ENCODE measurements at places on chromosomes 16 and 17.

DNA sequence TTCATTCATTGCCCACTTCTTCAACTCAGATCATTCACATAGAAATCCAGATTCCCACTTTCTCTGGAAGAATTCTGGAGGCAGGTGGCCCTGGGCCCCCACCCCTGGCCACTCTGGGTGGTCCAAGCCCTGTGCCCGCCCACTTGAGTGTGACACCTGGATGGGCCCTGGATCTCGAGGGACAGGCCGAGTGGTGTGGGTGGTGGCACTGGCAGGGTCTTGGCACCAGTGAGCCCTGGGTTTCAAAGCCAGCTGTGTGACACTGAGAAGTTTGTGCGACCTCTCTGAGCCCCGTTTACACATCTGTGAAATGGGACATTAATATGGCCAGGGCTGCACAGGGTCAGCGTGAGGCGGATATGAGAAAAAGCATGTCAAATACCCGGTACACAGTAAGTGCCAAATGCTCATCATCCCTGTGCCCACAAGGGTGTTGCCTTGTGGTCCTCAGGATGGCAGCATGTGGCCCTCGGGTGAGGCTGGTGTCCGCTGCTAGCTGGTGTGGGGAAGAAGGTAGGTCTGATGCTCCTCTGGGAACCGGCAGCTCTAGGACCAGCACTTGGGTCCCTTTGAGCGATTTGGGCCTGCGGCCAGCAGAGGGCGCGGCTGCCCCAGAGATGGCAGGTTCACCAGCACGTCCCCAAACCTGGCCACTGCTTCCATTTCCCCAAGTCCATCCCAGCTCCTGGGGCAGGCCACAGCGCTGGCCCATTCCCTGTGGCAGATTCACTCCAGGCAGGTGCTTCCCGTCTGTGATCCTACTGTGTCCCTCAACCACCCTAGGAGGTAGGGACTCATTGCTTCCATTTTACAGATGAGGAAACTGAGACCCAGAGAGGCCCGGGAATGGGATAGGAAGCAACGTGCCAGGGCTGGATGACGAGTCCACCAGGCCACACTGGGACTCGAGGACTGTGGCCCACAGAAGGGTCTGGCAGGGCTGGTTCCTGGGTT lies 3.6 kb downstream of the OSGIN1 start:
- peak; percentile 83 for DNase-seq

DNA sequence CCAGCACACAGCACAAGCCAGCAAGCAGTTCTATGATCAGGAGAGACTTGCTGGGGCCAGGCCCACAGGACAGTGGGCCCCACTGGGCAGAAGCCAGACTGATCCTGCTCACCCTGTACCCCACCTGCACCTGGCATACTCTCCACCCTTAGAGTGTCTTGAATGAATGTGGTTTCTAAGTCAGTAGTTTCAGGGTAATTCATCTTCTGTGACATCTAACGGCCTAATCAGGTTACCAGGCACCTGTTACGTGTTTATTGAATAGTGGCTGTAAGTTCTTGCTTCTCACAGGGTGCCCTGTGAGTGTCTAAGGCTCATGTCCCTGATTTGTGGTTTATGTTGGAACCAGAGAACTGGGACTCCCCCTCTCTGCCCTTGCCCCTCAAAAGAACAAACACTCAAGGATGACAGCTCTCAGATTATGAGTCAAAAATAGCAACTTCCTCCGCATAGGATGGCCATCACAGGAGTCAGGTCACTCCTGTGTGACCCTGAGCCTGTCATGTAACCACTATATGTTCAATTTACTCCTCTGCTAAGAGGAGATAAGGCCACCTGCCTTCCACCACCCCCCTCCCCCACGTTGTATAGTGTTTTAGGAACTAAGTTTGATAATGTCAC lies 7.0 kb upstream of the OR2C1 start:
- no peak for DNase-seq

DNA sequence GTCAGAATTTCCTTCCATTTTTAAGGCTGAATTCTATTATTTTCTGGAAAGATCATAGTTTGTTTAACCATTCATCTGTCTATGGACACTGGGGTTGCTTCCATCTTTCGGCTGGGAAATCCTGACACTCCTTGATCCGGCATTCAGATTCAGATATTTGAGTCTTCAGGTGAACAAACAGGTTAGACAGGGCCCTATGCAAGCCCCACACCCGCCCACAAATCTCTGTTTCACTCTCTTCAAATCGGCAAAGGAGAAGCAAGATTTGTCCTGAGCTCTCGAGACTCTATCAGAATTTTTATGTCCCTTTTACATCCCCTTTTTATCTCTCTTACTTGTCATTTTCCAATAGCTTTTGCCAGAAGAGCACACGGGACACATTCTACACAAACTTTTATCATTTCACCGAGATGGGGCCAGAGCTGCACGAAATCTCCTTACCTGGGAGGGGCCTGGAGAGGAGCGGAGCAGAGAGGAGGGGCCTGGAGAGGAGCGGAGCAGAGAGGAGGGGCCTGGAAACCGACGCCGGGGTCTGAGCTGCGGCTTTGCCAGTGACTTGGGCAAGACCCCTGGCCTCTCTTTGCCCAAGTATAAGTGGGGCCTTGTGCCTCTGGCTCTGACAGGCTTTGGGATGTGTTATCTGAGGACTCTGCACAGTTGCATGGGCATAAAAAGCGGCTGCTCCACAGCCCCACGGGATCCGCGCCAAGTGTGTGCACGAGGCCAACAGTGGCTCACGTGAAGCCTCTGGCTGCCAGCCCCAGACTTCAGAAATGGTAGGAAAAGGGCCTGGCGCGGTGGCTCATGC lies 54.3 kb upstream of the RBFOX3 start:
- DNase-seq, result no peak

DNA sequence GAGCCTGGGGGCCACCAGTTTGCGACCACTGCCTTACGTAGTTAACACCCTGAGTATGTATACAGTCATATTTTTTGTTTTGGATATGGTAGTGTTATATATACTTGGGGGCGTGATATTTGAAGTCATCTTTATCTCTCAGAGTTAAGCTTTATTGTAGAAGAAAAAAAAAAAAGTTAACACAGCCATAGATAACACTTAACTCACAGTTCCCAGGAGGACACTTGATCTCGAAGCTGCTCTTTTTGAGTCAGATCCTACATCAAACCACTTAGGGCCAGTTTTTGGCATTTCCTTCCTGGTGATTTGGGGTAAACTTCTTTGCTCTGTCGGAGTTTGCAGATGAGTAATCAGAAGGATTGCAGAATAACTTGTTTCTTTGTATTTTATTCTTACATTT lies 5.8 kb downstream of the ITPRIPL2 start:
- peak; percentile 79 for DNase-seq

- no peak for DNase-seq
Measured at GRCh38 chr17:70232466-70232865, 63.1 kb downstream of the KCNJ2 start.

GRCh38 chr17:56499799-56500388 lies 93.6 kb upstream of the NOG start:
- DNase-seq, result peak; percentile 27

- no peak for DNase-seq
Measured at GRCh38 chr17:48308581-48308980, 121.4 kb downstream of the SKAP1 start.

DNA sequence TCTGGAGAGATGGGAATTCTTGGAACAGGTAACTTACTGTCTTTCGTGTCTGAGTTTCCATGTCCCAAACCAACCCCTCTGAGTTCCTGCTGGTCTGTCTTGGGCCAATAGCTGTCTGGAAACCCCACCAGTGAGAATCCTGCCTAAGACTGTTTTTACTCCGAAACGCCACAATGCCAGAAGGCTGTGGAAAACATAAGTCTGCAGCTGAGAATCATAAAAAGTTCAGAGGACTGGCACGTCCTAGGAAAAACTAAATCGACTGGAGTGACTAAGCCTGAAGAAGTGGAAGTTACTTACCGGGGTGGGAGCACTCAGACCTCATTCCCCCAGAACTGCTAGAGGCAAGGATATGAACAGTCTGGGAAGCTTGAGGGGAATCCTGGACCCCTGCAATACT lies 13.3 kb downstream of the LRRC75A start:
- DNase-seq, result no peak

GRCh38 chr17:21034340-21035235 lies 8.2 kb downstream of the USP22 start:
- DNase-seq, result peak; percentile 78

GRCh38 chr17:77253611-77254051 lies 112.9 kb downstream of the SEC14L1 start:
- no peak for DNase-seq

DNA sequence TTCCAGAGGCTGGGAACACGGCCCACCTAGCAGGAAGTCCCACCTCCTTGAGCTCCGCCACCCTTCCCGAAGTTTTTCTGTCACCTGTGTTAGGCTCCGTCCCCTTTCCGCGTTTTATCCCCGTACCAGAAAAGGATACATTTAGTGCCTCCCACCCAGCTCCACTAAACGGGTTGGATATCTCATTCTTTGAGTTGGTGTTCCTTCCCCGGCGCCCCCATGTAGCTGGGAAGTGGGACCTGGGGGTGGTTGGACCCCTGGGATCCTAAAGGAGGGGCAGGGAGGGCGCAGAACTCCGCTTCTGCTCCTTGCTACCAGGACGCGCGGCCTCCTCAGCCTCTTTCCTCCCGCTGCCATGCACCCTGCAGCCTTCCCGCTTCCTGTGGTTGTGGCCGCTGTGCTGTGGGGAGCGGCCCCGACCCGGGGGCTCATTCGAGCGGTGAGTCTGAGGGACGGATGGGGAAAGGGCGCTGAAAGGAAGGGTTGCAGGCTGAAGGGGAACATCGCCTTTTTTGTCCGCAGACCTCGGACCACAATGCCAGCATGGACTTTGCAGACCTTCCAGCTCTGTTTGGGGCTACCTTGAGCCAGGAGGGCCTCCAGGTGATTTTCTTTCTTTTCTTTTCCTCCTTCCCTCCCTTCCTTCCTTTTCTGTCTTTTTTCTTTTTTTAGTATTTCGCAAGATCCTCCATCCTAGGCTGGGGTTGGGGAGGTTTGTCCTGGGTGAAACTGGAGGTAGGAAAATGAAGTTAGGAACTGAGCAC lies 669 bp downstream of the RNF167 start:
- DNase-seq, result peak; percentile 72

DNA sequence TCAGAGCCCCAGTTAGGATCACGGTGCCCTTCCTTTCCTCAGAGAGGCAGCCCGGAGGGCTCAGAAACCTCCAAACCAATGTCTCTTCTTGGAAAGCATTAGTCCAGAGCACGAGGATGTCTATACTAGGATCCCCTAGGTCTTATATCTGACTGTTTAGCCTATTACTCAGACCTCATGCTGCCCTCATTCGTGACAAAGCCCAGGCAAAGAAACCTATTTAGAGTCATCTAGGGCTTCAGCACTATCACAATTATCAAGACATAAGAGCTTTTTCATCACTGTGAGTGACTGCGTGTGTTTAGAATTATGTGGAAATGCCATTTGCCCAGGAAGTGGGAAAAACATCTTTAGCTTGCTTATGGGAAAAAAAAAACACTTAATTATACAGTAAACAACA lies 159.8 kb upstream of the NOL11 start:
- no peak for DNase-seq

GRCh38 chr17:28906706-28907438 lies 4.0 kb upstream of the DHRS13 start:
- no peak for DNase-seq

- DNase-seq, result no peak
Measured at GRCh38 chr17:74568106-74568873, 981 bp upstream of the CD300H start.

GRCh38 chr17:77821114-77821513 lies 137.4 kb upstream of the TNRC6C start:
- no peak for DNase-seq

DNA sequence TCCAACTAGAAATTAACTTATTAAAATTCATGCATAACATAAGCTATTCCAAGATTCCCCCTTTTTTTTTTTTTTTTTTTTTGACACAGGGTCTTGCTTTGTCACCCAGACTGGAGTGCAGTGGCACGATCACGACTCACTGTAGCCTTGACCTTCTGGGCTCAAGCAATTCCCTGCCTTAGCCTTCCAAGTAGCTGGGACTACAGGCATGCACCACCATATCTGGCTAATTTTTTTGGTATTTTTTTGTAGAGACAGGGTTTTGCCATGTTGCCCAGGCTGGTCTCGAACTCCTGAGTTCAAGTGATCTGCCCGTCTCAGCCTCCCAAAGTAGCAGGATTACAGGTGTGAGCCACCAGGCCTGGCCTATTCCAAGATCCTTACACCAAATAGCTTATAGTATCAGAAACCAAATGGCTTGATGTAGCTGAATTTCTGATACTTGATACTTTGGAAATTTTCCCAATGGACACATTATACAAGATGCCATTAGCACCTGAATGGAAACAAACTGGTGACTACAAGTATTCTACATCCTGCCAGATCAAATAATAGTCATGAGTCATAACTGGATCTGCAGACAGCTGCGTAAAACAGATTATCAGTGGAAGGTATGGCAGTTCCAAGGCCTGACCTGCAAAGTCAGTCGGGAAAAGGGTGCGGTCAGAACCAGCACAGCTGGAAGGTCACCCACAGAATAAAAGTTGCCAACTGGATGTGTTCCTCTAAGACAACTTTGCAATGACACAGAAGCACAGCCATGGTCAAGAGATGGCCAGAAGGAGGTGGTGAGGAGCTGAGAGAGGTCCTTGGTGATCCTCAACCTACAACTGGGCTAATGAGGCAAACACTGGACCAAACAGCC lies 14.5 kb downstream of the TUBG1 start:
- DNase-seq, result peak; percentile 17

- no peak for DNase-seq
Measured at GRCh38 chr16:8923199-8923598, 40.5 kb downstream of the USP7 start.

DNA sequence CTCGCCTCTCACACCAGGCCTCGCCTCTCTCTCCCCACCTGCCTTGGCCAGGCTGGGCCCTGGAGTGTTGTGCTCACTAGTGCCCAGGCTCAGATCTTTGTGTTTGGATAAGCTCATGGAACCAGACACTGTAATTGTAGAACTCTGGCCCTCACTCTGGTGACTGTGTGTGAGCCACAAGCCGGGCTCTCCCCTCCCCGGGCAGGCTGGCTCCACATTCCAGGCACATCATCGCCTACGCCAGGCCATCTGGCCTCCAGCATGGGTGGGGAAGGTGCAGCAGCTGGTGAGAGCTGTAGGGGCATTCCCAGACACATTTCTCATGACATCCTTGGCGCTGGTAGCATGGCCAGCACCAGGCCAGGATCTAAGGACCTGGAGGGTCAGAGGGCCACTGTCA lies 202.3 kb downstream of the RAB11FIP4 start:
- DNase-seq, result no peak

- DNase-seq, result no peak
Measured at GRCh38 chr17:66813296-66813695, 21.6 kb upstream of the CACNG5 start.

GRCh38 chr16:56302506-56302905 lies 111.2 kb downstream of the GNAO1 start:
- no peak for DNase-seq
